ENCODE measurements at places on chromosomes 6 and 20. TPM values are rescaled to one million over a fixed set of nuclear protein-coding genes. Genes with fewer than 3 reads are reported as not detected.

ADGRF5 gene
- total RNA-seq: not detected

TMC2 gene
- total RNA-seq: not detected

JPH2 gene
- not detected for total RNA-seq

SS18L1 gene
- 21.0 TPM for total RNA-seq

LIN28B gene
- not detected for total RNA-seq

MAK gene
- total RNA-seq: 0.30 TPM

Measured in CD4-positive, CD25-positive, alpha-beta regulatory T cell (primary cell).